ENCODE measurements at places on chromosomes 12 and 14. TPM values are rescaled to one million over a fixed set of nuclear protein-coding genes. Genes with fewer than 3 reads are reported as not detected.

The ARHGEF40 gene
- 22.0 TPM for total RNA-seq

The GPR65 gene
- total RNA-seq: not detected

GRCh38 chr14:69535230-69535848 lies 39.3 kb downstream of the CCDC177 start:
- DNase-seq: no peak

The MAP1LC3B2 gene
- 0.82 TPM for total RNA-seq

The CAPS2 gene
- 2.6 TPM for total RNA-seq

GRCh38 chr12:118704527-118705241 lies 276.7 kb upstream of the SRRM4 start:
- no peak for DNase-seq

The MYF5 gene
- total RNA-seq: not detected

The PLBD1 gene
- 0.23 TPM for total RNA-seq

The KCNA5 gene
- total RNA-seq: not detected

The FSCB gene
- not detected for total RNA-seq

DNA sequence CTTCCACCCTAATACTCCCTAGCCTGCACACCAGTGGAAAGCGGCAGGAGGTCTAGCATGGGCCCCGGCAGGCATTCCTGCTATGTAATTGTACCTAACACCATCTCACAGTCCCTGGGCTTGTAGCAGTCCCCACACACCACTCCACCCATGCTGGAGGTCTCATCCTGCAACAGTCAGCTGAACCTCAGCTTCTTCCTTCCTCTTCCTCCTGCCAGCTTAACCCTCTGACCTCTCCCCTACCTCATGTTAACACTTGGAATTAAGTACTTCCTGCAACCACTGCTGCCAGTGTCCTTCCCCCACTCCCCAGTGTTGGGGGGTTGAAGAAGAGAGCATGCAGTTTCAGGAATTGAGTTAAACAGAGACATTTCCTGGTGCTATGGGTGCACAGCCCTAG lies 7.6 kb downstream of the ADCY4 start:
- no peak for DNase-seq

DNA sequence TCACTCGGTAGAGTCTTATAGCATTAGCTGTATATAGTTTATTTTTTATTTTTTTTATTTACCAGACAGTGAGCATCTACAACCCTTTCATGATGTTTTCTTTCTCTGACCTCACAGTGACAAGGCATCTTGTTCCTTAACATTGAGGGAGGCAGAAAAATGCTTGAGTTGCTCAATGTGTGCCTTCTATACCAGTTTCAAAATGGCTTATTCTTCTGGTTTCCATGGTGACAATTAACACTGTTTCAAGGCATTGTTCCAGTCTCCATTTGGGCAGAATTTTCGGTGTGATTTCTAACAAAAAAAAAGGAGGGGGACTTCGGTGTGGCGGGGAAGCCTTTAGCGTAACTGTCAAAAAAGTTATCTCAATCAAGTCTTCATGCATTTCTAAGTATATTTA lies 209.7 kb upstream of the NPAS3 start:
- no peak for DNase-seq

The SCN8A gene
- 7.1 TPM for total RNA-seq

GRCh38 chr14:69792887-69793421 lies 4.1 kb downstream of the SLC10A1 start:
- DNase-seq: no peak

GRCh38 chr12:23446746-23447145 lies 502.7 kb downstream of the SOX5 start:
- no peak for DNase-seq

The C12orf54 gene
- not detected for total RNA-seq

- DNase-seq: no peak
Measured at GRCh38 chr14:64746298-64747250, 42.4 kb downstream of the PLEKHG3 start.

The RASAL1 gene
- not detected for total RNA-seq

DNA sequence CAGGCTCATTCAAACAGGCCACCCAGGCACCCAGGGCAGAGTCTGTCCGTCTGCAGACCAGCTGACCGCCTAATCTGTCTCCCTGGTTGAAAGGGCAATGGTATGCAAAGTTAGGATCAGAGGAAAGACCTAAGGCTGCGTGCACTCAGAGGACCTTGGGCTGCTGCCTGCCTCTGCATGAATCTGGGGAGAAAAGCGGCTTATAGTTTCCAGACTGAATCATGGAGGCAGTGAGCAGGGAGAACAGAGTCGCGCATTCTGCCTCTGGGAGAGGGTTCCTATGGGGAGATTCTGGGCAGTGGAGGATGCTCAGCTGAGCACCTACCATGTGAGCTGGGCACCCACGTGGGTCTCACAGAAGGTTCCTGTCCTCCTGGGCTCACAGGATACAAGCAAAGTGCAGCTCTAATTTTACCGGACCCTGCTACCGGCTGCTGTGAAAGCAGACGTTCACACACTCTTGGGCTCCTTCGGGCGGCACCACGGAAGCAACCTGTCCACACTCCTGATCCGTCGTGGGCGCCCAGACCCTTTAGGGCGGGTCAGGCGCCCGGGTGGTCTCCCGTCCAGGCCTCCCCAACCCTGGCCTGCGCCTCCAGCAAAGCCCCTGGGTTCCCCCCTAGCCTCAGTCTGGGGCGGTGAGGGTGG lies 772 bp downstream of the SCARB1 start:
- DNase-seq: no peak

- no peak for DNase-seq
Measured at GRCh38 chr14:20632448-20632830, 9.1 kb downstream of the OR6S1 start.

The SERPINA5 gene
- total RNA-seq: 0.29 TPM

DNA sequence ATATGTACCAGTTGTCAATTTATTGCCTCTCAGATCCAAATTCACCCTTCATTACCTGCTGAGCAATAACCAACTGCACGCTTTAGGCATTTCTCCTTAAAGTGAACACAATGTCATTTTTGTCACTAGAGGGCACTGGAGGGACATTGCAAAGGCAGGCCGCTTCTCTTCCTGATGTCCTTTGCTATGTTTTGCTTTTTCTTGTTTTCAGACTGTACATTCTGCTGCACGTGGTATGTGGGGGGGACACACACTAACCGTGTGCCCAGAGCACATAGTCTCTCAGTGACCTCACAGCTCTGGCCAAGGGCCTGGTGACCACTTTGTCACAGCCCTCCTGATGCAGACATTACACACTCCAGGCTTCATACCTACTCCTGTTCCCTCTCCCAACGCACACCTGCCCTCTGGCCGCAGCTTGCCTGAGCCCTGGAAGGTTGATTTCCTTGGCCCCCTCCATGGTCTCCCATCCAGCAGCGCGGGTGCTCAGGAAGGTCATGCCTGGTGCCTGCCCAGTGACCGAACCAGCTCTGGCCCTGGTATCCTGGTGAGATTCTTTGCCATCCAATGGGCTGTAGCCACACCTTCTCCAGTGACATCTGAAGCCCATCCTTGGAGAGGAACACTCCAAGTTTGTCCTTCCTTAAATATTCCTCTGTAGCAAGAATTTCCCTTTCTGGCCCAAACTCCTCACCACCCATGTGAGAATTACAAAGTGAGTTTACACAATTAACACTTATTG lies 39.9 kb downstream of the MYO1H start:
- no peak for DNase-seq

DNA sequence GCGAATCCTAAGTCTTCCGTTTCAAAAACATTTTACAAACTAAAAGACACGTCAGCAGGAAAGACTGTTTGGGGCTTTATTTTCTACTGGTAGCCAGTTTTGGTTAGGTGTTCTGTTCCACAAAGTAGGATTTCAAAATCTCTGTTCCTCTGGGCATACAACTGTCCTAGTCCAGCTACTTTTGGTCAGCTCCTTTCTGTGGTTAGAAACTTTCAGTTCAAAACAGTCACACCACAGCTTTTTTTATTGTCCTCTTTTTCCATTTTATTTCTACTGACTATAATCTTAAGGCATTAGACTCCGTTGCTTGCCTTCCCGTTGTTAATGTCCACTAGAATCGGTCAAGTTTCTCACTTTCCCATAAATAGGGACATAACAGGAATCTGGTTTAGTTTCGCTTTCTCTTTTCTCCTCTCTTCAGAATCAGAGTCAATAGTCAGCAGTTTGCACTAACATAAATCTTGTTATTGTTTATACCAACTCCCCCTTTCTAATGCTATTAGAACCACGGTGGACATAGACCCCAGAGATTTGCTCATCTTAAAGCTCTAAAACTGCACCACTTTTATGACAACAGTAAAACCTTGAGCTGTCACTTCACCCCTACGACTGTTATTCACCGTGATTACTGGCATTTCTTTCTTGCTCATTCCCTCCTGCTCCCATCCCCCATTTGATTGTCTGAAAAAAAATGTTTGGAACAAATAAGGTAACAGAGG lies 41.5 kb upstream of the NPAS3 start:
- peak; percentile 25 for DNase-seq

GRCh38 chr12:113240395-113240794 lies 19.1 kb downstream of the TPCN1 start:
- no peak for DNase-seq

- DNase-seq: no peak
Measured at GRCh38 chr12:32080435-32080834, 26.2 kb upstream of the BICD1 start.

- no peak for DNase-seq
Measured at GRCh38 chr14:106294324-106294723, 767.9 kb downstream of the TMEM121 start.

DNA sequence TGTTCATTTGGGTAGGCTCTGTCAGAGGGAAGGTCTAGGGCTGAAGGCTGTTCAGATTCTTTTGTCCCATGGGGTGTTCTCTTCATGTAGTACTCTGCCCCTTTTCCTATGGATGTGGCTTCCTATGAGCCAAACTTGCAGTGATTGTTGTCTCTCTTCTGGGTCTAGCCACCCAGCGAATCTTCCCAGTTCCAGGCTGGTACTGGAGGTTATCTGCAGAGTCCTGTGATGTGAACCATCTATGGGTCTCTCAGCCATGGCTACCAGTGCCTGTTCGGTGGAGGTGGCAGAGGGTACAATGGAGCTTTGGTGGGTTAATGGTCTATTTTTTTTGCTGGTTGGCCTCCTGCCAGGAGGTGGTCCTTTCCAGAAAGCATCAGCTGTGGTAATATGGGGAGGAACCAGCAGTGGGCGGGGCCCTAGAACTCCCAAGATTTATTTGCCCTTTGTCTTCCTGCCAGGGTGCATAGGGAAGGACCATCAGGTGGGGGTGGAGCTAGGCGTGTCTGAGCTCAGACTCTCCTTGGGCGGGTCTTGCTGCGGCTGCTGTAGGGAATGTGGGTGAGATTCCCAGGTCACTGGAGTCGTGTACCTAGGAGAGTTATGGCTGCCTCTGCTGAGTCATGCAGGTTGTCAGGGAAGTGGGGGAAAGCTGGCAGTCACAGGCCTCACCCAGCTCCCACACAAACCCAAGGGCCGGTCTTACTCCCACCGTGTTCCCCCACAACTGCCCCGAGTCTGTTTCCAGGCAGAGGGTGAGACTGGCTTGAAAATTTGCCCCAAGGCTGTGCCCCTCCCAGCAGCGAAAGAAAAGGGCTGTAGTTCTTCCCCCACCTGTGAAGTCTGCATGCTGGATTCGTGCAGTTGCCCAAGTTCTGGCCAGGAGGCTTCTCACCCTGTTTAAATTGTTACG lies 17.5 kb downstream of the MTRFR start:
- no peak for DNase-seq

- DNase-seq: no peak
Measured at GRCh38 chr14:95421741-95422140, 94.7 kb downstream of the SYNE3 start.

DNA sequence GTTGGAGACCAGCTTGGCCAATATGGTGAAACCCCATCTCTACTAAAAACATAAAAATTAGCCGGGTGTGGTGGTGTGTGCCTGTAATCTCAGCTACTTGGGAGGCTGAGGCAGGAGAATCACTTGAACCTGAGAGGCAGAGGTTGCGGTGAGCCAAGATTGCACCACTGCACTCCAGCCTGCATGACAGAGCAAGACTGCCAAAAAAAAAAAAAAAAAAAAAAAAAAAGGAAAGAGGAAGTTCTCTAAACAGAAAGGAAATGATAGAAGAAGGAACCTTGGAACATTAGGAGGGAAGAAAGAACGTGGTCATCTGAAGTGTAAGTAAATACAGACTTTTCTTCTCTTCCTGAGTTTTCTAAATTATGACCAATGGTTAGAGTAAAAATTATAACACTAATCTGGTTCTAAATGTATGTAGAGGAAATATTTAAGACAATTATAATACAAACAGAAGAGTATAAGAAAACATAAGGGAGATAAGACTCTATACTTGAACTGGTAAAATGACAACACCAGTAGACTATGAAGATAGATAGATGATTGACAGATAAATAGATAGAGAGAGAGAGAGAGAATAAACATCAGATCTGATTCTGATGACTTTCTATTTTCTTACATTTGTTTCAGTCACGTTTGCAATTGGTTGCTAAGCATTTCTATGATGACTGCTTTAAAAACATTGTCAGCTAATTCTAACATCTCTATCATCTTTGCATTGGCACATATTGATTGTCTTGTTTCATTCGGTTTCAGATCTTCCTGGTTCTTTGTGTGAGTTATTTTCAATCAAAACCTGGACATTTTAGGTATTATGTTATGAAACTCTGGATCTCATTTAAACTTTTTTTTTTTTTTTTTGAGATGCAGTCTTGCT lies 12.9 kb upstream of the CORO1C start:
- DNase-seq: no peak

The SUOX gene
- 14.3 TPM for total RNA-seq

DNA sequence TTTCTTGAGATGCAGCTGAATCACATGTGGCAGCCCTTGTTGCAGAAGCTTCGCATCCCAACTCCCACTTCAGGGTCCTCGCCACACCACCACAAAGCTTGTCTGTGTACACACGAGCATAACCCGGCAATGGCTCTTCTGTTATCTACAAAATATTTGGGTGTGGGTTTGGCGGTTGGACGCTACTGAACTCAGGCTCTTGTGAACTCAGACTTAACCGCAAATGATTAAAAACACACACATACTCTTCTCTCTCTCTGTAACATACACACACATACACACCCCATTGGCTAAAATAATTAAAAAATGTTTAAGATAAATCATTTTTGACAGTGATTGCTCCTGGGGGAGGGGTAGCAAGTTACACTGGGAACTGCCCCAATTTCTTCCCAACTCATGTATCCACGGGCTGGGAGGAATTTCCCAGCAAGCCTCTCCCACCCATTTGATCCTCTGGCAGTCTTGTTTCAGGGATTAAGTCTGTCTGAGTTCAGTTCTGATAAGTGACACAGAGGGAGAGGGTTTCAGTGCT lies 63.7 kb upstream of the MANSC4 start:
- no peak for DNase-seq

The MYRFL gene
- total RNA-seq: not detected

- DNase-seq: no peak
Measured at GRCh38 chr14:96177766-96178375, 26.8 kb upstream of the BDKRB2 start.

The ACRBP gene
- 0.58 TPM for total RNA-seq

Data from glomerular endothelial cell (primary cell).